ENCODE measurements at places on chromosomes 5 and 9.

- no peak for DNase-seq
Measured at GRCh38 chr9:97311798-97312500, 4.5 kb downstream of the CCDC180 start.

- no peak for DNase-seq
Measured at GRCh38 chr9:111037708-111038330, 451 bp downstream of the LPAR1 start.

DNA sequence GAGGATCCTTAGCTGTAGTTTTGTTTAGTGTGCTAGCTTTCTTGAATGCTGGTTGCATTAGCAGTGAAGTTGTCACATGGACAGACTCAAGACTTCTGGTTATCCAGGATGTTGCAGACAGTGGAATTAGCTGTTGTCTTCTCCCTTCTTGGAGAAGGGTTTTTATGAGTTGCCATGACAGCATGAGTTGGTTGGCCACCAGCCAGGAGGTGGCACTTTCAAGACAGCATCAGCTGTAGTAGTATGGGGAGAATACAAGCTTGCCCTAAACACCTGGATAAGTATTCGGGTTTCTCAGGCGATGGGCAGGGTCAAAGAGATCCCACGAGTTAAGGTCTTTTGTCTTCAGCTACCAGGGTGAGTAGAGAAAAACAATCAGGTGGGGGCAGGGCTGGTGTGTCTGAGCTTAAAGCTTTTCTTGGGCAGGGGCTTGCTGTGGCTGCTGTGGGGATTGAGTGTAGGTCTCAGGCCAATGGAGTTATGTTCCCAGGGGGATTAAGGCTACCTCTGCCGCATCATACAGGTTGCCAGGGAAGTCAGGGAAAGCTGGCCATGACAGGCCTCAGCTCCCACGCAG, 7.7 kb upstream of the C5orf47 start:
- no peak for DNase-seq

- no peak for DNase-seq
Measured at GRCh38 chr5:57117596-57117995, 56.3 kb upstream of the GPBP1 start.

GRCh38 chr5:178458140-178458539, 132.1 kb downstream of the COL23A1 start:
- no peak for DNase-seq

DNA sequence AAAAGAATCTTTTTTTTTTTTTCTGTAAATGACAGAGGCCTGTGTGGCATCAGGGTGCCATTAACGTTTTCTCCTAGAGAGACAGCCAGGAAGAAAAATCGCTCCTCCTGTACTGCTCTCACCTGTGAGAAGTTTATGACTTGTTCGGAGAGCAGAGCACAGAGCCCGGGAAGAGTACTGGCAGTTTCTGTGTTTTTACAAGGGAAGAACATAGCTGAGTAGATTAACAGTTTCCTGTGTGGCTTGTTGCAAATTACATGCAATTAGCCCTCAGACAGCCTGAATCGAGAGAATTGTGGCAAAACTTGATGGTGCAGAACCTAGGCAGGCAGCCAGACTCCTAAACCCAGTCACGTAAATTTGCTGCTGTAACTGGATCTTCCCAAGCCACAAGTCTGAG, 32.1 kb downstream of the PRKACG start:
- peak; percentile 25 for DNase-seq

GRCh38 chr5:95439801-95440493, 48.8 kb downstream of the FAM81B start:
- no peak for DNase-seq

GRCh38 chr5:153598099-153598498, 107.6 kb downstream of the GRIA1 start:
- no peak for DNase-seq

GRCh38 chr9:37333288-37333687, 89.2 kb upstream of the GRHPR start:
- DNase-seq = no peak

- no peak for DNase-seq
Measured at GRCh38 chr9:97501177-97501971, at the start of gene TMOD1. TSS of gene TMOD1 (plus strand) at chr9:97501666. CDS start at chr9:97524189, 22,523 bp downstream.

DNA sequence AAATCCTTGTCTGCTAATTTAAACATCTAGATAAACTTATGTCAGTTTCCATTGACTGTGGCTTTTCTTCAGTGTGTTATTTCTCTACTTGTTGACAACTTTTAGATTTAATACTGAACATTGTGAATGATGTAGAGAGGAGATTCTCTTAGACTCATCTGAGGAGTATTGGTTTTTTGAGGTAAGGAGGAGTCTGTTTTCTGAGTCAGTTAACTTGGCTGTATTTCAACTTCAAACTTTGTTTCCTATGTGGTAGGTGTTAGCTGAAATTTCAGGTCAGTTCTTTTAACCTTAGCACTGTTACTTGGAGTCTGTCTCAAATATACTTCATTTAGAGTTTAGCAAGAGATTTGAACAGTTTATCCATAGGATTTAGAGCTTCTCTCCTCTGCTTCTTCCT, 67.9 kb downstream of the XRCC4 start:
- DNase-seq = no peak

DNA sequence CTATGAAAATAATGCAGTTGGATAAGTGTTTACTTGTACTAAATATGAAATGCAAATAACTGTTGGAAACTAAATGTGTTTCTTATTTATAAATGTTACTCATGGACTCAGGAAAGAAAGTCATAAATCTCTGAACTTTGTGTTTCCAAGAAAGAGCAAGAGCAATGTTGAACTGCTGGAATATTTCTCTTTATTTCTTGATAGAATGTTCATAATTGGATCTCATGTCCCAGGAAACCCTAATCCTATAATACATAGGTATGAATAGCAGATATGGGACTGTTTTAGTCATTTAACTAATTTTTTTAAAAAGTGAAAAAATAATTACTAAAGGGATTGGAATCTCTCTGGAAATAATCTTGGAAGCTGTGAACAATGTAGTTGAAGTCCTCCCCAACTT, 245.0 kb upstream of the ACTBL2 start:
- DNase-seq = no peak

- DNase-seq = no peak
Measured at GRCh38 chr5:88881571-88881971, 1.4 kb downstream of the MEF2C start.

DNA sequence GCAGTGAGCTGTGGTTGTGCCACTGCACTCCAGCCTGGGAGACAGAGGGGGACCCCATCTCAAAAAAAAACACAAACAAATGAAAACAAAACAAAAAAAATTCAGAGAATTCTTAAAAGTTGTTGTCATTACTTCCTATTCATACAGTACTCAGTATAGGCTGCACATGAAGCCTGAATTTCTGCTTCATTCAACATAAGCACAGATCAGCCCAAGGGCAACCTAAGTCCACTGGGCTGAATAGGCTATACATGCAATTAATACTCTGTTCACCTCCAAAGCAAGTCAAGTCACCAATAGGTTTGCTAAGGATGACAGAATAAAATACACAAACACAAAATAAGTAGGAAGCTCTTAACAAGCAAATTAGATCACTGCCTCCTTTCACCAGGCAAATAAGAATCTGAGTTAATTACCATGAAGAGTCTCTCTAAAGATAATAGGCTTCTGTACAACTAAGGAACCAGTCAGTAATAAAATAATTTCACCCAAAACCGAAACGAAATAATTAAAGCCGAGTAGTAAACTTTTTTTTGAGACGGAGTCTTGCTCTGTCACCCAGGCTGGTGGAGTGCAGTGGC, 18.7 kb downstream of the UBTD2 start:
- DNase-seq = no peak

DNA sequence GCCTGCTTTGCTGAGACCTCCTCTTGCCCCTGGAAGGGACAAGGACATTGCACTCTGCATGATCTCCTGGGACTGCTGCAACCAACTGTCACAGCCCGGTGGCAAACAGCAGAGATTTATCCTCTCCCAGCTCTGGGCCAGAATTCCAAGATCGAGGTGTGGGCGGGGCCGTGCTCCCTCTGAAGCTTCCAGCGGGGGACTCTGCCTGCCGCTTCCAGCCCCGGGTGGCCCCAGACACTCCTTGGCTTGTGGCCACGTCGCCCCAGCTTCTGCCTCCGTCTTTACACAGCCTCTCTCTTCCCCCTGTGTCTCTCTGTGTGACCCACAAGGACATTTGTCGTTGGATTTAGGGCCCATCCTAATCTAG, 67.1 kb downstream of the COL5A1 start:
- no peak for DNase-seq

GRCh38 chr5:13249854-13250253, 694.6 kb downstream of the DNAH5 start:
- no peak for DNase-seq

DNA sequence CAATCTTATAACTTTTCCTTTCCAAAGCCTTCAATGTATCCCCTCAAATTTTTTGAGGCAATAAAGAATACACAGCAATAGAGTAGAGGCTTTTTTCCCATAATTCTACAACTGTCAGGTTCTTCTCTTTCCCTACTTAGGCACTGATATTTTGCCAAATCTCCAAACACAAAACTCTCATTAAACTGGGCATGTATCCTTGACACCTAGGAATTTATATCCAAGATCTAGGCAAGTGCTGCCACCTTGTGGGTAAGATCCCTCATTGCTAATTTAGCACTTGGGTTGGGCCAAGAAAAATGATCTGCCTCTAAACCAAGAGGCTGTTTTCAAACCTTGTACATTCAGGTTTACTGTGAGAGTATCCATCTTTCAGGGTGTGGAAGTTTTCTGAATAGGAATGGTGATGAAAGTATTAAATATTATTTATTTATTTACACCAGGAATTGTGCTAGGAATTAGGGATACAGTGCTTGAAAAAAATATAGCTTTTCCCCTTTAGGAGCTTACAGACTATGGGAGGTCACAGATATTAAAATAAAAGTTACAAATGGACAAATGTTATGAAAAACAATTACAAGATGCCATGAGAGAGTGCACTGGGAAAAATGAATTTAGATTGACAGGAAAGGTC, 17.6 kb downstream of the TSTD2 start:
- DNase-seq = peak; percentile 69

- no peak for DNase-seq
Measured at GRCh38 chr5:179869641-179870402, 11.2 kb upstream of the MRNIP start.

- DNase-seq = no peak
Measured at GRCh38 chr9:93089024-93089423, 7.0 kb upstream of the CARD19 start.

DNA sequence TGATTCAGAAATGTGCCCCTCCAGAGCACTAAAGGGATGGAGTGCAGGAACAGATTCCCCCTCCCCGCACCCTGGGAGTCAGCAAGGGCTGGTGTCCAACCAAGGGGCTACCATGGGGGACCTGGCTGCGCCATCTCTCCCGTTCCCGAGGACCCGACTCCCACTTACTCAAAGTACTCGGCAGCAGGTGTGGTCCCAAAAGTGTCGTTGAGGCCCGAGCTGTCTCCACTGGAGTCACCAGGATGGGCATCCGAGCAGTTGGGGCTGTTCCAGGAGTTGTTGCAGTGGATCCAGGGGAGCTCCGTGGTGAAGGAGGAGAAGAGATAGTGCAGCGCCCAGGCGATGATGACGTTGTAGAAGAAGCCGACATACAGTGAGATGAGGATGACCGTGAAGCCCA, 12.9 kb downstream of the SLC6A3 start:
- DNase-seq = no peak
